ENCODE measurements at places on chromosomes 6 and 20.

GRCh38 chr6:150391890-150392289, 23.1 kb downstream of the IYD start:
- DNase-seq, result no peak

GRCh38 chr6:71091167-71091566, 134.3 kb upstream of the B3GAT2 start:
- no peak for DNase-seq

DNA sequence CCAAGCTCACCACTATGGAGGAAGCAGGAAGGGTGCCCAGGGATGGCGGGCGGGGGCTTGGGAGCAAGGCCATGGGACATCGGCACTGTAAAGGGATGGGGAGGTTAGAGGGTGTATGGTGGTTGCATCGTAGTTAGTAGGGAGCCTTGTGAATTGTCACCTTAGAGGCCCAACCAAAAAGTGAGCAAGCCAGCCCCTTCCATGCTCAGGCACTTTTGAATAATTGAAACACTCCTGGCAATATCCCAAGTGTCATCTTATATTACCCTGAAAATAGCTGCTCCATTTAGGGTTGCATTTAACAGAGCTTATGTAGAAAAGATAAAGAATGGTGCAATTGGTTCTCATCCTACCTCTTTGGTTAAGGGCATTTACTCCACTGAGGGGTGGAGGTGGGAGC, 169.2 kb downstream of the SAMD5 start:
- DNase-seq, result no peak

DNA sequence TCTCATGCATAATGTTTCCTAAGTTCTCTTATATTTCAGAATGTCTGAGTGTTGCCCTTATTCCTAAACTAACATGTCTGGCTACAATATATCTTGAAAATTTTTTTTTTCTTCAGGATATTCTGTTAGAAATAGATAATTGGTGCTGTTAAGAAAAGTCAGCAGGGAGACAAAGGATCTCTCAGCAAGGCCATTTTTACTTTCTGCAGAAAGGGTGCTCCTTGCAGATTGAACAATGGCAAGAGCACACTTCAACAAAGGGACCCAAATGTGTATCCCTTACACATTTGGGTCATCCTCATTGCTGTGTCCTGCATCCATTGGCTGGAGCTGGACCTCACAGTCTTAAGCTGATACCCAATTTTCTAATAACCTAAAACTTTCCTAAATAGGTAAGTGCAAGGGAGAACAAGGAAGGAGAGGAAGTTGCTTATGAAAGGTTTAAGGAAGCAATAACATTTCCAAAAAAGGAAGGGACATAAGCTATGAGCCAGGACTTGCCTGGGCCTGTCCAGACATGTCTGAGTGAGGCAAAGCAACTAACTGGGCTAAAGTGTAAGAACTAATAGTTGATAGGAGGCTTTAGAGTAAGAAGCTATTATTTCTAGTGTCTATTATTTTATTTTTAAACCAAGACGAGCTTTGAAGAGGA, 429.6 kb downstream of the BCKDHB start:
- no peak for DNase-seq

GRCh38 chr6:49847014-49847413, 19.3 kb downstream of the CRISP1 start:
- no peak for DNase-seq

DNA sequence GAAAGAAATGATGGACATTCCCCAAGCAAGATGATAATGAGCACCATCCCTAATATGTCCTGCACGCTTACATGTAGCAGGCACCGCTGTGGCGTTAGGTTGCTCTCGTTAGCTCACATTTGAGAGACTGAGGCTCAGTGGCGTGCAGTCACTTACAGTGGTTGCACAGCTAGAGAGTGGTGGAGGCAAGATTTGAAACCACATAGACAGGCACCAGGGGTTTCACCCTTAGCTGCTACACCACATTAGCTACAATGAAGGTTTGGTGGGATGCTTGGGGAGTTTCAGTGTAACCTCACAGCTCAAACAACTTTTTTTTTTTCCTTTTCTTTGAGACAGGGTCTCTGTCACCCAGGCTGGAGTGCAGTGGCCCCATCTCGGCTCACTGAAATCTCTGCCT, 3.7 kb downstream of the COX4I2 start:
- DNase-seq, result no peak

DNA sequence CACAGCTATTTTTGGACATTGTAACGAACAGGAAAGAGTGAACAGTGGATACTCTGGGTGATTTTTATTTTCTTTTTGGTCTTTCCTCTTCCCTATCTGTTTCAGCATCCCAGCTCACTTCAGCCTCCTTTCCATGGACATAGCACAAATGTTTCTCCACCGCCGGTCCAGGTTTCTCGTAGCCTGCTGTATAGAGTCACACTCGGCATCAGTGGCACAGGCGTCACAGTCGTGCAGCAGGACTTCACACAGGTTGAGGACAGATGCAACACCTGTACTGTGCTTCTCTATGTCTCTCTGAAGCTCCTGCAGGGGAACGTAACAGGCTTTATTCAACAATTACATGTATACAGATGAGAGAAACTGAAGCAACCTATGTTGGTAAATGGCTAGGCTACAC, 348.3 kb downstream of the ESR1 start:
- no peak for DNase-seq

DNA sequence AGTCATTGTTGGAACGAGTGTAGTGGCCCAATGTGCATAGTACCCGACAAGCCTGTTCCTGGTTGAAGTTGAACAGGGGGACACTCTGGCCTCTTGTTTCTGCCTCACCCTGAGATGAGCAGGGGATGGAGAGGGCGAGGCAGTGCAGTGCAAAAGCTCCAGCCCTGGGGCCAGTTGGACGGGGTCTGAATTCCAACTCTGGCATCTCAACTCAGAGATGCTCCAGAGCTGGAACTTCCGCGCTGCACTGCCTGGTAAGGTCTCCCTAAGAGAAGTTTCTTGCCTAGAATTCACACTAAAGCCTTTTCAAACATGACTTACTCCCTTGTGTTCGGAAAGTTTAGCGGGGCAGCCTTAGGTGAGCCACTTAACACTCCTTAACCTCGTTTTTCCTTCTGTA, 72.3 kb upstream of the SLC22A1 start:
- no peak for DNase-seq

- DNase-seq, result no peak
These were observed 253.4 kb downstream of the PREX1 start for GRCh38 chr20:48574383-48574782.

GRCh38 chr6:160500639-160501038, 152.5 kb downstream of the SLC22A3 start:
- no peak for DNase-seq

DNA sequence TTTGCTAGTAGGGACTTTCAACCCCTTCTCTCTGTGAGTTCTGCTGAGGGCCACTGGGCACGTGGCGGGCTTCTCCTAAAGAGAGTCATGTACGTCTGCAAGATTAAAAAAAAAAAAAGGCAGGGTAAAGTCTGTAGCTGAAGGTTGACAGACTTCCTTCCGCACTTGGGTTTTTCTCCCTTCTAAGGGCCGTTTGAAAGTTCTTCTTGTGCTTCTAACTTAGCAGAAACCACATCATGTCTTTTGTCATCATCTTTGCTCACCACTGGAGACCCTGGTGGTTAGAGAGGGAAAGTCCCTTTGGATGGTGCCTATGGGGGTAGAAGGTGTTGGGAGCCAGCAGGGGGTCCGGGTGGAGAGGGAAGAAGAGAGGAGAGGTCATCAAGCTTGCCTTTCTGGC, 31.4 kb downstream of the PRDM1 start:
- DNase-seq, result no peak

- no peak for DNase-seq
These were observed 217.6 kb upstream of the HDDC2 start for GRCh38 chr6:125519367-125519766.

DNA sequence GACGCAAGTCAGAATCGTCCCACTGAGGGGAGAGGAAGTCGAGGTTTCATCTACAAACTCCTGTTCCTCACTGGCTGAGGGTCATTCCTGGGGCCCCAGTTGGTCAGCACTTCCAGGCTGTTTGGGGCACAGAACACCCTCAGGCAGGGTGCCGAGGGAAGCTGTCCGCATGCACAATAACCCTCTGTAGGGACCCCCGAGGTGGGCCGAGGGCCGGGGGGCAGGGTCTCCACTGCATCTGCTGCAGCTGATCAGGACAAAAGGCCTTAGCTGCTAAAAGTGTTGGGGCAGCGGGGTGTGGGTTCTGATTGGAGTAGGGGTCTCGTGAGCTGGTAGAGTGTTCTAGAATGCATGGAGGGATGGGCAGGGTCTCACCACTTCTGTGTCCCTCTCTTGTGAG, 125.1 kb downstream of the TOX2 start:
- DNase-seq, result no peak

GRCh38 chr20:59318201-59318790, 17.9 kb downstream of the EDN3 start:
- DNase-seq, result no peak

GRCh38 chr6:145715426-145715825, 19.9 kb downstream of the EPM2A start:
- DNase-seq, result no peak

DNA sequence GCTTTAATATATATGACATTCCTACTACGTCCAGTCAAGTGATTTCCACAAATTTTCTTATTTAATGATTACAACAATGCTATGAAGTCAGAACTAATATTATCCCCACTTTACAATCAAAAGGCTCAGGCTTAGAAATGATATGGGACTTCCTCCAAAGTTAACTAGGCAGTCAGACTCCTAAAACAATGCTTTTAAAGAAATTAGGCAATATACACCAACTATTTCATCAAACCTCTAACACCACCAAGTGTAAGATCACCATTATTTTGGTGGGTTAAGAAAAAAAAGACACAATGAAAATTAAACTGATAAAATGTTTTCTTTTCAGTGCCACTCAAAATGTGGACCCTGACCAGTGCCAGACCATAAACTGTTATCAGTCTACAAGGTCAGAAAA, 256.1 kb upstream of the RUNX2 start:
- no peak for DNase-seq

GRCh38 chr6:43396408-43397149, 27.1 kb upstream of the ZNF318 start:
- no peak for DNase-seq

GRCh38 chr20:41095110-41095969, 42.0 kb upstream of the PLCG1 start:
- peak; percentile 29 for DNase-seq

DNA sequence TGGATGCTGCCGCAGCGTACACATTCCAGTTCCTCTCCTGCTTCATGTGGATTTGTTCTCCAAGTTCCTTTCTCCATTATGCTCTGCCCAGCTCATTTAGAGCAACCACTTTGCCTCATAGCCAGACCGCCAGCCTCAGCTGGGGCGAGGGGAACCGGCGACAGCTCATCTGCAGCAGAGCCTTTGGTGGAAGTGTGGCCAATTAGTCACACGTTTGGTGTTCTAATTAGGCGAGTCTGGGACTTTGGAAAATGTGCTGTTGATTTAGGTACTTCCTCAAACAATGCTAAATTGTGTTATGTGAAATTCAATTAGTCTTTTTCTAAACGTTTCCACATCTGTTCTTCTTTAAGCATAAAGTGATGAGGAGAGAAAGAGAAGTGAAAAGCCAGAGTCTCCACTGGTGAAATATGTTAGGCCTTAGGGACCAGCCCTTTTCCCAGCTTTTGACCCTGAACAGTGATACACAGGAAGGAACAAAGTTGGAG, 217.9 kb downstream of the TBX18 start:
- no peak for DNase-seq

DNA sequence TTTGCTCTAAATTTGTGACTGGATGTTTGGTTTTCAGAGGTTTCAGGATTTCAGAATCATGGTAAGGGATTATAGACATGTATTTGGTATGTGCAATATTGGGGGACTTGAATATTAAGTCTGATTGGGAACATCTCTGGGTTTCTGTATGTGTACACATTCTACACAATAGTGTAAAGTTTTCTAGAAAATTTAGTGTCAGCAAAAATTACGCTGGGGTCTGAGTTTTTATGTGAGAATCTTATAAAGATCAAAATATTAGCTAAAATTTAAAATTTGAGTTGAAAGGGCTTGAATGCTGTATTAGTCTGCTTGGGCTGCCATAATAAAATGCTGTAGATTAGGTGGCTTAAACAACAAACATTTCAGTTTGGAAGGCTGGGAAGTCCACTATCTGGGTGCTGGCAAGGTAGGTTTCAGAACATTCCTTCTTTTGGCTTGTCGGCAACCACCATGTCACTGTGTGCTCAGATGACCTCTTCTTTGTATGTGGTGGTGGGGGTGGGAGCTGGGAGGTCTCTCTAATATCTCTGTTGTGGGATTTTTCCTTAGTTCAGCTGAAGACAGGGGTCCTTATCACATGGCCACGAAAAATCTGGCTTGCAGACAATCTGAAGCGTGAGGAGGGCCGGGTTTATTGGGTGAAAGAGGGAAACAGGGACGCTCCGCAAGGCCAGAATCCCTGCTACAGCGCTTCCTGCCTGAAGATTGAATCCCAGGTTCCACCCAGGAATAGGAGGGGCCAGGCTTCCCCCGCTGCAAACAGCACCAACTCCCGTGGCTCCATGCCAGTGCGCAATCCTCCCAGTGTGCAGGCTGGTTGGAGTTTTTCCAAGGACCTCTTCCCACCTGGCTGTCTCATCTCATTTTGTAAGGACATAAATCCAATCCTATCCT, 299.7 kb downstream of the PLCB1 start:
- DNase-seq, result no peak

DNA sequence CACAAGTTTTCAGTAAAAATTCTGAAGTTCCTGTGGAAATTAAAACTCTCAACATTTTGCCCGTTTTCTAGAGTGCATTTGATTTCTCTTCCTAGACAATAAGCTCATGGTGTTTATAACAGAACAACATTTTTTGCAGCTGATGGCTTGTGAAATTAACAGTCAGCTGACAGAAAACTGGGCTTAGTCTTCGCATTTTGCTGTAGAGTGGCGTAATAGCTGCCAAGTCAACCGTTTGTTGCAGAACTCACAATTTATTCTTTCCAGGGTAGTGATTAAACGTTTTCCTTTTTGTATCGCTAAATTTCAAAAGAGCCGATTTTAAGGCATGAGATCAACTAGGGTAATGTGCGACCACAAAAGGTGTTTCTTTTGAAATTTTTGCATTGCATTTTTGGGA, 1.4 kb downstream of the SPO11 start:
- DNase-seq, result no peak

DNA sequence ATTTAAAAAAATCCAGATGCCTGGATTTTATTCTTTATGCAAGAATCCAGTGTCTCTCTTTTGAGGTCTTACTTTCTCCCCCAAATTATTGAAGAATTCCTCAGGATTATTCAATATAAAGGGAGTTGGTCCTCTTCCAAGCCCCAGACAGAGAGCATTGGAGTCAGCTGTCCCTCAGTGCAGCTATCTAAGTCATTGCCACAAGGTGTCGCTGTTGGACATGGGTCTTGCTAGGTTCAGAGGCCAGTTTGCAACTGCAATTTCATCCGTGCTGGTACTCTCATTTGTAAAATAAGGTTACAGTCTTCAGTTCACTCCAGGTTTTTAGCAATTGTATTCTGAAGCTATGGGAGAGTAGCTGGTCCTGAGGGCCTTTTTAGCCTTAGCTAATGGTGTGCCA, 27.8 kb downstream of the CCN2 start:
- no peak for DNase-seq

- no peak for DNase-seq
These were observed 249.5 kb upstream of the KCNG1 start for GRCh38 chr20:51272401-51272800.

DNA sequence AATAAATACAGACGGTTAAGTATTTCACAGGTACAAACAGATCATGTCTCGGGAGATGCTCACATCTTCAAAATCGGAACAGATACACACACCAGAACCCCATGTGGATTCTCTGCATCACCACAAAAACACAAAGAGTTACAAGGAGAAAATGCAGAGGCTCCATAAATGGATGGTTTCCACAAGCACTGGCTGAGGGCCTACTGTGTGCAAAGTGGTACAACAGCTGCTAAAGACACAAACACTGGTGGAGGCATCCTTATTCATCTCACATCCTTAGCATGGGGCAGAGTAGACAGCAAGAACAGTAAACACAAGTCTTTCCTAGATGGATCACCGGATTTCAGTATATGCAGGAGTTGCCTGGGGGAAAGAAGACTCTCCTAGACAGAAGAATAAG, 88.8 kb downstream of the DTNBP1 start:
- DNase-seq, result no peak
